Ovary (tissue), 10 donors: ENCODE measurements at places on chromosomes 2 and 18. TPM values are rescaled to one million over a fixed set of nuclear protein-coding genes. Genes with fewer than 3 reads are reported as not detected.

ALK gene
- not detected for total RNA-seq

SNRPD1 gene
- total RNA-seq = 41.0 TPM

DNA sequence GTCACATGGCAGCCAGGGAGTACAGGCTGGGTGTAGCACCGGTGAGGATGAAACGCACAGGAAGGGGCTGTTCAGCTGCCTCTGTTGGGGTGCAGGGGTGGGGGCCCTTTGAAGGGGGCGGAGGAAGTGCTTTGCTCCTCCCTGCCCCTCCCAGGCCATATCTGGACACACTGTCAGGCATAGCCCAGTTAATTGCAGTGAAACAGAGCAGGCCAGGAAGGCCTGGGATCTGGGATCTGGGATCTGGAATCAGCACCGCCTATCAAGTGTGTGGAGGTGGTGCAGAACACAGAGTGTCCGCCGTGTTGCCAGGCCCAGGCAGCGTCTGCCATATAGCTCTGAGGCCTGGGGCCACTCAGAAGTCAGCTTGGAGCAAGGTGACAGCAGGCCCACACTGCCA, 119.3 kb upstream of the MSH2 start:
- no peak for DNase-seq

DNA sequence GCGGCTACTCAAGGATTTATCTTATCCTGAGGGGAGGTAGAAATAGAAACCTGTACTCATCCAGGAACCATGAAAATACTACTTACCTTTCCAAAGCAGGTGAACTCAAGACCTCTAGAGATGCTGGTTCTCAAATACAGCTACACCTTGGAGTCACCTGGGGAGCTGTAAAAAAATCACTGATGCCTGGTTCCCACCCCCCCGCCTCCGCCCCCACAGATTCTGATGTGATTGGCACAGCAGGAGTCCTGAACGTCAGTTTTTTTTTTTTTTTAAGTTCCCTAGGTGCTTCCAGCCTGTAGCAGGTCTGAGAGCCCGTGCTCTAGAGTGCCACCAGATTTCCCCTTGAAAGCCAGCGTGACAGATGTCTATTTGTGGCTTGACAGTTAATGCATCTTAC, 113.6 kb downstream of the MRO start:
- no peak for DNase-seq

DNA sequence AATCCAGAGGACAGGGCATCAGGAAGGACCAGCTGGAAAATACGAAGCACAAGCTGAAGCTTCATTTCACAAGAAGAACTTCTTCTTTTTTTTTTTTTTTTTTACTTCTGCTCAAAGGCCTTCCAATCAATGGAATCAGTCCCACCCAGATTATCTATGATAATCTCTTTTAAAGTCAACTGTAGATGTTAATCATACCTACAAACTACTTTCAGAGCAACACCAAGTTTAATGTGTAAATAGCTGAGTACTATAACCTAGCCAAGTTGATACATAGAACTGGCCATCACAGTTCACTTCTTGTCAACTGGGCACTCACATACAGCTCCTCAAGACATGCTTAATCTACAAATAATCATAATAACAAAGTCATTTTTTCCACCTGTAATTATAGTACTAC, 1645.9 kb upstream of the CELF4 start:
- DNase-seq = no peak

- no peak for DNase-seq
Observed at GRCh38 chr18:39806525-39806924, 2148.5 kb upstream of the PIK3C3 start.

GRCh38 chr2:190584980-190585661, 50.6 kb upstream of the NEMP2 start:
- DNase-seq = no peak
